ENCODE measurements at places on chromosomes 2 and 18. TPM values are rescaled to one million over a fixed set of nuclear protein-coding genes. Genes with fewer than 3 reads are reported as not detected.

The KCNG2 gene
- polyA plus RNA-seq, result not detected

The GPATCH11 gene
- 3.0 TPM for polyA plus RNA-seq

The DHRS9 gene
- polyA plus RNA-seq, result 0.36 TPM

The LOXL3 gene
- 2.2 TPM for polyA plus RNA-seq

The D2HGDH gene
- 8.2 TPM for polyA plus RNA-seq

The RFTN2 gene
- polyA plus RNA-seq, result not detected

The FSHR gene
- not detected for polyA plus RNA-seq

The LDLRAD4 gene
- not detected for polyA plus RNA-seq

The PLGLB1 gene
- polyA plus RNA-seq, result 0.12 TPM

The TCF23 gene
- polyA plus RNA-seq, result not detected

The TMEM150A gene
- polyA plus RNA-seq, result 11.4 TPM

The ASPRV1 gene
- 0.05 TPM for polyA plus RNA-seq

The DPYSL5 gene
- not detected for polyA plus RNA-seq

Data from mammary epithelial cell (primary cell).